NCI-H2029 treated with DMSO at 0.1 percent for 48 hours (cell line): ENCODE measurements at places on chromosomes 5 and 9.

GRCh38 chr5:154271936-154272514, 81.5 kb downstream of the GALNT10 start:
- no peak for DNase-seq

DNA sequence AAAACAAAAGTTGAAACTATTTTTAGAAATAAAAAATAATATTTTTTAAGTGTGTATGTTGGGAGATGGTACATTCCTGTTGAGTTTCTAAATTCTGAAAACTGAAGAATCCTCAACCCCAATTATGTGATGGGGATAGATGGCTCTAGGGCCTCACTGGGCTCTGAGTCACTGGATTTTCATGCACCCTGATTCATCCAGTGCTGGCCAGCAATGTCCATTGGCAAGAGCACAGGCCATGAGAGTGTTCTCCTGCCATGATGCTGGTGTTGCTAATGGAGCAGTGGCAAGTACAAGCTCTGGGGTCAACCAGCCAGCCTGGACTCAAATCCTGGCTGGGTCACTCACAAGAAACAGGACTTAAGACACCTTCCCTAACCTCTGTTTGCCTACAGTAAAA, 23.3 kb downstream of the SMIM23 start:
- no peak for DNase-seq

- no peak for DNase-seq
Observed at GRCh38 chr5:151072630-151073025, 8.2 kb downstream of the TNIP1 start.

GRCh38 chr5:76732405-76733048, 16.6 kb downstream of the F2R start:
- no peak for DNase-seq

- no peak for DNase-seq
Observed at GRCh38 chr9:28365020-28365640, 791.8 kb upstream of the C9orf72 start.

GRCh38 chr5:113760486-113760885, 247.0 kb downstream of the YTHDC2 start:
- no peak for DNase-seq
